T-cell (primary cell): ENCODE measurements at places on chromosomes 7 and 10. TPM values are rescaled to one million over a fixed set of nuclear protein-coding genes. Genes with fewer than 3 reads are reported as not detected.

DNA sequence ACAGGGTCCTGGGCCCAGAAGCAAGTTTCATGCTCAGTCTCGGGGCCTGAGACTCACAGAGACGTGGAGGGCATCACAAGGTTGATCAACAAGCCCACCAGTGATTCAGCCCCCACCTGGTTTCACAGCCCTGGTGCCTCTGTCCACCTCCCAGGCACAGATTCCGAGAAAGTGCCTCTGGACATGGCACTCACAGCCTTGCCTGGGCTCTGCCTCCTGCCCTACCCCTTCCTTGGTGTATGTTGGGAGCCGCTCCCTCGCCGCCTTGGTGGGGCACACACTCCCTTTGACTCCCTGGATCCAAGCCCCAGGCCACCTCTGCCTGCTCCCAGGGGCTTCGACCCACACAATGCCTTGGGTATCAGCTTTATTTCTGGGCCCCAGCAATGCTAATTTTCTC is 200.8 kb upstream of the PPP2R2D start:
- H3K4me3 ChIP-seq, result no peak overlapping the region
- DNase-seq, result no peak
- no peaks in the 10 kb centered on the region for H3K36me3 ChIP-seq
- no peak overlapping the region for H3K27ac ChIP-seq
- no peaks in the 10 kb centered on the region for H3K4me1 ChIP-seq

DNA sequence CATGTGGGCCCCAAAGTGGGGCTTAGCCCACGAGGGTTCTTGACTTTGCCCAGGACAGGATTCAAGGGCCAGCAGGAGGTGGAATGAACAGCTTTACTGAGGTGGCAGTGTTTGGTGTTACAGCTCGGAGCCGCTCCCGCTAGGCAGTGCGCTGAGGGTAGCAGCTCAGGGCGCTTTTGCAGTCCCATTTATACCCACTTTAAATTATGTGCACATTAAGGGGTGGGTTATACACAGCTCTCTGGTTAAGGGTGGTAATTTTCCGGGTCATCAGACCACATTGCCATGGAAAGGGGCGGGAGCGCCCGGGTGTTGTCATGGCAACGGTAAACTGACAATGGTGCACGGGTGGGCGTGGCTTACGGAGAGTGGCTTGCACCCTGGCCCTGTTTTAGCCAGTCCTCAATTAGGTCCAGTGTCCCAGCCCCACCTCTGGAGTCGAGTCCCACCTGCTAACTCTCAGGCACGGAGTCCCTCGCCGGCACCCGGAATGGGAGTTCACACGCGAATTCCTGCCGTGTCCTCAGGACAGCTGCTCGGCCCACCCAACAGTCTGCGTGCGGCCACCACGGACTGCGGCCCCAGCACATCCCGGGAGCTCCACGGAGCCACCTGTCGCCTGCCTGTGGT is 58.2 kb upstream of the PDGFA start:
- no peaks in the 10 kb centered on the region for H3K4me1 ChIP-seq
- no peaks in the 10 kb centered on the region for H3K36me3 ChIP-seq
- no peaks in the 10 kb centered on the region for H3K27me3 ChIP-seq
- no peak overlapping the region for H3K27ac ChIP-seq

DNA sequence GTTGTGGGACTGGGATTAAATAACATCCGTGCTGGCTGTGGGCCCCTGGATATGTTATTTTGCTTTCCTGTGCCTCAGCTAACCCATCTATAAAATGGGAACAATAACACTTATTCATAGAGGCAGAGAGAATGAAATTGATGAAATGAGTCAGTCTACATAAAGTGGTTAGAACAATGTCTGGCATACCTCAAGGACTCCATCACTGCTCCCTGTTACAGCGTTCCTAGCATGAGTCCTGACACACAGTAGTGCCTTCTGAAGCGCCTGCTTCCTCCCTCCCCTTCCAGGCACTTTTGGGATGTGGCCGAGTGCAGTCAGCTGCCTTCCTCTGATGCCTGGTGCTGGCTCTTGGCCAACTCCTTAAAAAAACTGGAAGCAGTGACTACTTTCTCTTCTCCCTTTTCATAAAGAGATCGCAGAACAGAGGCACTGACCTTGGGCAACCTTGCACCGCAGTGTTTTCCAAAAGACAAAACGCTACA is 108.4 kb upstream of the ZMIZ1 start:
- H3K4me1 ChIP-seq, result no peaks in the 10 kb centered on the region
- no peak overlapping the region for H3K27ac ChIP-seq
- no peak overlapping the region for H3K4me3 ChIP-seq
- no peaks in the 10 kb centered on the region for H3K27me3 ChIP-seq
- no peaks in the 10 kb centered on the region for H3K36me3 ChIP-seq

GRCh38 chr7:17557251-17557671 is 258.8 kb downstream of the AHR start:
- H3K27ac ChIP-seq, result no peak overlapping the region
- no peaks in the 10 kb centered on the region for H3K36me3 ChIP-seq
- H3K4me1 ChIP-seq, result no peaks in the 10 kb centered on the region
- no peak overlapping the region for H3K4me3 ChIP-seq
- H3K27me3 ChIP-seq, result no peaks in the 10 kb centered on the region

- no peaks in the 10 kb centered on the region for H3K27me3 ChIP-seq
- no peak for DNase-seq
- no peaks in the 10 kb centered on the region for H3K4me1 ChIP-seq
- H3K27ac ChIP-seq, result no peak overlapping the region
- H3K36me3 ChIP-seq, result no peaks in the 10 kb centered on the region
These were observed 7.1 kb upstream of the SEMA3E start for GRCh38 chr7:83655951-83656556.

DNA sequence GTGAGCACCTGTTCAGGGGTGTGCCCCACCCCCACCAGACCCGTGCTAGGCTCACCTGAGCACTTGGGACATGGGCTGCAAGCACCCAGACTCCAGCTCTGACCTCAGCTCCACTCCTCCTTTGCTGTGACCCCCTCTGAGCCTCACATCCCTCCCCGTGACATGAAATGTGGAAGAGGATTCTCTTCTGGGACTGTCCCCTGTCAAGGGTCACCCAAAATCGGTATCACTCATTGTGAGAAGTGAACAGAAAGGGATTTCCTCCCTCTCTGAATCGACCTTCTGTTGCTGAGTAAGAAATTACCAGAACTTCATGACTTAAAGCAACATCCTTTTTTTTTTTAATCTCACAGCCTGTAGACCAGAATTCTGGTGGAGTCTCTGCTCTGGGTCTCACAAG is 6.2 kb upstream of the CHST15 start:
- H3K27me3 ChIP-seq, result peaks cover 30% of the 10 kb centered on the region
- no peak for DNase-seq
- H3K4me1 ChIP-seq, result no peaks in the 10 kb centered on the region
- H3K4me3 ChIP-seq, result no peak overlapping the region
- no peaks in the 10 kb centered on the region for H3K36me3 ChIP-seq
- H3K27ac ChIP-seq, result no peak overlapping the region

Gene CREB5
- 0.23 TPM for total RNA-seq

- no peaks in the 10 kb centered on the region for H3K4me1 ChIP-seq
- H3K4me3 ChIP-seq, result no peak overlapping the region
- H3K36me3 ChIP-seq, result peaks cover 16% of the 10 kb centered on the region
- H3K27me3 ChIP-seq, result no peaks in the 10 kb centered on the region
- no peak for DNase-seq
These were observed 18.1 kb downstream of the BAZ1B start for GRCh38 chr7:73504017-73504416.
